Mesangial cell (primary cell): ENCODE measurements at places on chromosomes 13 and 19. TPM values are rescaled to one million over a fixed set of nuclear protein-coding genes. Genes with fewer than 3 reads are reported as not detected.

ZNF709 gene
- total RNA-seq = 0.81 and 1.6 TPM in 2 replicates

LRRC4B gene
- total RNA-seq = 0.25 and 0.33 TPM in 2 replicates

SULT2A1 gene
- total RNA-seq = not detected in 2 replicates

ZNF649 gene
- 4.7 and 4.9 TPM in 2 replicates for total RNA-seq

TSSK6 gene
- 1.6 and 2.3 TPM in 2 replicates for total RNA-seq

APOC1 gene
- 6.2 and 10.8 TPM in 2 replicates for total RNA-seq

KANK3 gene
- total RNA-seq = 0.65 and 0.76 TPM in 2 replicates

TEX101 gene
- total RNA-seq = not detected in 2 replicates

EID2B gene
- 3.3 and 3.9 TPM in 2 replicates for total RNA-seq

APBA3 gene
- total RNA-seq = 26.7 and 35.7 TPM in 2 replicates

ZNF345 gene
- 1.1 and 1.3 TPM in 2 replicates for total RNA-seq

CBY2 gene
- total RNA-seq = not detected in 2 replicates

NDUFS7 gene
- total RNA-seq = 172 and 183 TPM in 2 replicates
